ENCODE measurements at places on chromosomes 3 and 15. TPM values are rescaled to one million over a fixed set of nuclear protein-coding genes. Genes with fewer than 3 reads are reported as not detected.

- no peak for DNase-seq
These were observed 13.2 kb downstream of the HPS3 start for GRCh38 chr3:149142682-149143081.

The LRTM1 gene
- not detected for total RNA-seq

DNA sequence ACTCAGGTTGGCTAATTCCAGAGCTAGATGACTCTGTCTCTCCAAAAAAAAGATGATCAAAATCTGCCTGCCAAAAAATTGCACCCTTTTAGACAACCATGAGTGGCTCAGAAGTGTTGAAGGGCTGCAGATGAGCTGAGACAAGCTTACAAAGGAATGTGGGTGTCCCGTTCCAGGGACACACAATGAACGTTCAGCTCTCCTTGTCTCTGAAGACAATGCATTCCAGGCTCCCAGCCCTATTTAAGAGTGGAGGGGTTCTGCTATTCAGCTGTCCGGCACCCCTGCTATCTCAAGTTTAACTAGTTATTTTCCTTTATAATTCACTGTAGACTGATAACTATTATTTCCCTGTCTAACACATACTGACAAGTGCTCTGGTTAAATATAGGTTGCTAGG is 355.1 kb upstream of the WNT5A start:
- no peak for DNase-seq

DNA sequence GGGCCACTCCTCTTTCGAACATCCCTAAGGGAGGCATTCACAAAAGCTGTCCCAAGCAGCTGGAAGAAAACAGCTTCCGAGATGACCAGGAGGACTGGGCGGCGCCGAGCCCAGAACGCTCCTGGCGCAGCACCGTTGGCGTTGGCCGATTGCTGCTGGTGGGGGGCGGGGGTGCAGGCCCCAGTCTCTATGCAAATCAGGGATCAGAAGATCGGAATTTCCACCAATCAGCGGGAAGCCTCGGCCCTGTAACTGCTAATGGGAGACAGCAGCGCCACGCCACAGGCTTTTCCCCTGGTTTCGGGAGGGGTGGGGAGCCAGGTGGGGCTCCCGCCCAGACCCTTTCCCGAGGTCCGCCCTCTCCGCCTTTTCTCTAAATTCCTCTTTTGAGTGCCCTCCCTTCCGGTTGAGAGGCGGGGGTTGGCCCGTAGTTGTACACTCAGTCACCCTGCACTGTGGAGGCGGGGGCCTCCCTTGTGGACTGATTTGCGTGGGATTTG is 27.0 kb downstream of the HMCES start:
- no peak for DNase-seq

The IDH2 gene
- 43.2 TPM for total RNA-seq

DNA sequence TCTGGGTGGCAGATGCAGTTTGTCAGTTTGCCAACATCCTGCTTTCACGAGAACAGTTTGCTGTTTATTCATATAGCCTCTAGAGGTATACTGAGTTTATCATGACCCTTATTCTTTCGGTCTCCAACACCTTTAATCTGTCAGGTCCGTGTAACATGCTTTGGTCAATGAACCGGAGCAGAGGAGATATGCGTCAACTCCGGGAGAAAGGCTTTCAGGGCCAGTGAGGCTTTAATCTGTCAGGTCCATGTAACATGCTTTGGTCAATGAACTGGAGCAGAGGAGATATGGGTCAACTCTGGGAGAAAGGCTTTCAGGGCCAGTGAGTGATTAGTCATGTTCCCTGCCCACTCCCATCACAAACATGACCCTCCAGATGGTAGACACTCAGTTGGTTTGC is 16.9 kb upstream of the GPD1L start:
- DNase-seq = no peak

- DNase-seq = no peak
These were observed 109.4 kb downstream of the ATG7 start for GRCh38 chr3:11381563-11381962.
